Pancreas (tissue), 10 donors: ENCODE measurements at places on chromosomes 3 and 15.

- no peak for DNase-seq
These were observed 166.2 kb downstream of the ZIC1 start for GRCh38 chr3:147575391-147575790.

GRCh38 chr3:120473896-120474675 lies 23.3 kb upstream of the FSTL1 start:
- no peak for DNase-seq

DNA sequence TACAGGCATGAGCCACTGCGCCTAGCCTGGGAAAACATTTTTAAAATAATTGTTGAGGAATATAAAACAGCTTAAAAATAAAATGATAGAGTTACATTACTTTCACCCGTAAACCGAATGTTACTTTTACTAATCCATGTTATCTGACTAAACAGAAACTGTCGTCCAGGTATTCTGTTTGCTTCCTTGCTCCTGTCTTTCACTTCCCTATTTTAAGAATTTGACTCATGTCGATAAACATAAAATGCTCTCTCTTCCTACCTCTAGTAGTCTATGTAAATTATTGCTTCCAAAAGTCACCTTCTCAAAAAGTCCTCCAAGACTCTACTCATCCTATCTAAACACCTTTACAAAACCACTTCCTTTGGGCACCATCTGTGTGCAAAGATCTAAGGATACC lies 216.4 kb downstream of the RBMS3 start:
- no peak for DNase-seq

- no peak for DNase-seq
These were observed 24.8 kb downstream of the CCDC80 start for GRCh38 chr3:112615989-112616731.

DNA sequence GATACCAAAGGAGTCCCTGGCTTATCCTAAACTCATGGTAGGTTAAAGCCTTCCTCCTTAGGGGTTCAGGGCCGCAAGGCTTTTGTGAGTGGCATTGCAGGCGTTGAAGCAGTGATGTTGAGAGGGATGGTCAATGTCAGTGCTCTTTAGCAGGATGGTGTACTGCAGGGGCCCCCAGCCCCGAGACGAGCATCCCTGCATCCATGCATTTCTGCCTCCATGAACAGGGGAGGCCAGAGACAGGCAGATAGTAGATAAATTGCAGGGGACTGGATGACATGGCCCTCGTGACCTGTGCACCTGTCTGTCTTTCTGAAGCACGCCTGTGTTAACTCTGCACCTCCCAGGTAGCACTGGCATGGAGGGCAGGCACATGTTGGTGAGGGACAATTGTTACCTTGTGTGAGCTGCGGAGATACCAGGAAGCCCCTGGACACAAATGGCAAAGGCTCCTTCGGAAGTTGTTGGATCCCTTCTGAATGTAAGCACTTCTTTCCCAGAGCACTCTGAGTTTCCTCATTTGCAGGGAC lies 133.5 kb downstream of the SNRPN start:
- DNase-seq, result no peak

- no peak for DNase-seq
These were observed 1080.9 kb upstream of the CADM2 start for GRCh38 chr3:83877910-83878309.

GRCh38 chr3:53680028-53680427 lies 166.2 kb downstream of the CHDH start:
- no peak for DNase-seq

DNA sequence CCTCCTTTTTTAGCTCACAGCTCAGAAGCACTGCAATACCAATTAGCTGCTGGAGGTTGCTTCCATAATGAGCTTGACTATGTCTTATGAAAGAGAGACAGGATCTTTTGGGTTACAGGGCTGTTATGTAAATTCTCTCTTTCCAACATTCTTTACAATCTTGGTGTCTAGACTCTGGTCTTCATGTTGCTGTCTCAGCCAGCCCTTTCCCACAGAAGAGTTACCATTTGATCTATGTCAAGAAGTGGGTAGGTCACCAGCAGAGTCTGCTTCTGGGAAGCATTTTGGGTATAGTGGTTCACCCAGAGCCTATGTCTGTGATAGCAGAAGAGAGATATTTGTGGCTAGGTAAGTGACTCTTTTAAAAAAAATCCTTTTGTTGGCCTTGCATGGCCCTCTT lies 234.5 kb downstream of the SATB1 start:
- DNase-seq, result no peak

- no peak for DNase-seq
These were observed 109.9 kb upstream of the BCL6 start for GRCh38 chr3:187855131-187855530.

GRCh38 chr3:138297059-138297607 lies 32.5 kb downstream of the NME9 start:
- DNase-seq, result no peak

DNA sequence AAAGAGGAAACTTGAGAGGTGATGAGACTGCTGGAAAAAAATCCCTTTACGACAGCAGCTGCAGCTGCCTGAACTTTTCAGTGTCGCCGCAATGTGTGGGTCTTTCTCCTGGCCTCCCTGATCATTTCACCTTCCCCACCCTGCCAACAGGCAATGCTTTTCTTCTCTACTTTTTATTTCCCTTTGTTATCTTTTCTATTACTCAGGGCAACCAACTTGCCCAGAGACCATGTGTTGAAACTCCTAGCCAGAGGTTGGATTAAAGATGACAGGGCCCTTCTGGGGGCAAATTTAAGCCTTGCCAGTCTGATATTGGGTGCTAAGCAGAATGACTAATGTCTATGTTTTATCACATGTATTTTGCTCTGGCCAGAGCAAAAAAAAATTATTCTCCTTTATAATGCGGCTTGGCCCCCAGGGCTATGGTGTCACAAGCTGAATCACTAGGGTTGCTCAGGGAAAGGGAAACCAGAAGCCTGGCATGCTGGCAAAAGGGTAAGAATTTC lies 51.5 kb upstream of the CFAP20DC start:
- DNase-seq, result no peak

- peak; percentile 90 for DNase-seq
These were observed 12.7 kb upstream of the TSPAN3 start for GRCh38 chr15:77083381-77084160.

- DNase-seq, result no peak
These were observed 328.4 kb upstream of the DPH6 start for GRCh38 chr15:35874260-35874905.

DNA sequence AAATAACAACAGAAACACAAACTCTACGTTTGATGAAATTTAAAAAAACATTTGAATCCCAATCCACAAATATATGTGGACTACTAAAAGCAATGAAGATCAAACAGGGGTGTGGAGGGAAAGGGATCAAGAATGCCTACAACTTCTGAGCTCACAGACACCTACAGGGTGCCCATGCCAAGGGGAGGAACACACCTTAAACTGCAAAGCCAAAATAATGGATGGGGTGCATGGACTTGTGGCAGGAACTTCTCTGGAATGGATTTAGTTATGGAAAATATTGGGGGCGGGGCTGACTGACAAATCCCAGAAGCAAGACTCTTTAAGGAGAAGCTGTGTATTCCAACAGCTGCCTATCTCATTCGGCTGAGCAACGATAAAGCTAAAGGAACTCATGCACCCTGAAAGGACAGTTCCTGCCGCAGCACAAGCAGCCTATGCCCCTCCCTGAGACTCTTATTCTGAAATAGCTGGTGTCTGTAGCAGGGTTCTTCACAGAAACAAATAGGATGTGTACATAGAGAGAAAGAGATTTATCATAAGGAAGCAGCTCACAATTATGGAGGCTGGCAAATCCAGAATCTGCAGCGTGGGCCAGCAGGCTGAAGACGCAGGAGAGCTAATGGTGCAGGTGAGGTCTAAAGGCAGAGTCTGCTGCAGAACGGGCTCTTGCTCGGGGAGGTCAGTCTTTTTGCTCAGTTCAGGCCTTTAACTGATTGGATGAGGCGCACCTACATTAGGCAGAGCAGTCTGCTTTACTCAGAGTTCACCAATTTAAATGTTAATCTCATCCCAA lies 24.5 kb upstream of the PLA2G4D start:
- no peak for DNase-seq

DNA sequence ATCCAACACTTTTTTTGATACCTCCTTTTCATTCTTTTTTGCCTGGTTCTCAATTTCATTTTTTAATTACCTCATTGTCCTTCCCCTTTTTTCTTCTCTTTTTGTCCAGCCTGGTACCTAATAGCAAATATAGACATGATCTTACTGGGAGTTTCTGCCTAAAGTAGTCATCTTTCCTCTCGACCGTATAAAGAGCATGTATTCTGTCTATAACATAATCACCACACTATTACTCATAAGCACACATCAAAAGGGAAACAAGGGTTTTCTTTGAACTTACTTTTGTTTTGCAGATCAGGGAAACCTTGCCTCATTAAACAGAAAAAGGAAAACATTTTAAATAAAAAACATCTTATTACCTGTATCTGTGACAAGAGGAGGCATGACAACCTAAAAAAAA lies 33.0 kb downstream of the FAM98B start:
- DNase-seq, result no peak
